ENCODE measurements at places on chromosomes 4 and X.

GRCh38 chr4:40057586-40058091 lies 989 bp downstream of the N4BP2 start:
- DNase-seq = peak; percentile 95

- DNase-seq = peak; percentile 88
These were observed 847 bp downstream of the PI4K2B start for GRCh38 chr4:25234390-25235370.

DNA sequence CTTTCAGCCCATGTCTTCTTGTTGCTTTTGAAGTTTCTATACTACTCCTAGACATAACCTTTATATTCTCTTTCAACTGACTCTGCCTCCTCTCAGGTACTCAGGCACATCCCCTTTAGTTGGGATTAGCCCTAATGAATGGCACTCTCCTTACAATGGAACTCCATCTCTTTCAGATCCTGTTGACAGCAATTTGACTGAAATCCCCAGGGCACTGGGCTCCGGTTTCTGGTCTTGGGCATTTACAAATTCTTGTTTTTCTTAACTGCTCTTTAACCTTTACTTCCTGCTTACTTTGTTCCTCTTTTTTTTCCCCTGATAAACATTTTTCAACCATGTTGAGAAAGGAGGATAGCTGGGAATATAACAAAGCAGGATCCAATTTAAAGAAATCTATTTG lies 68.9 kb downstream of the ENOX2 start:
- DNase-seq = no peak

GRCh38 chrX:129726307-129727111 lies 12.3 kb upstream of the XPNPEP2 start:
- peak; percentile 53 for DNase-seq

- no peak for DNase-seq
These were observed 14.1 kb upstream of the USO1 start for GRCh38 chr4:75710246-75710645.

DNA sequence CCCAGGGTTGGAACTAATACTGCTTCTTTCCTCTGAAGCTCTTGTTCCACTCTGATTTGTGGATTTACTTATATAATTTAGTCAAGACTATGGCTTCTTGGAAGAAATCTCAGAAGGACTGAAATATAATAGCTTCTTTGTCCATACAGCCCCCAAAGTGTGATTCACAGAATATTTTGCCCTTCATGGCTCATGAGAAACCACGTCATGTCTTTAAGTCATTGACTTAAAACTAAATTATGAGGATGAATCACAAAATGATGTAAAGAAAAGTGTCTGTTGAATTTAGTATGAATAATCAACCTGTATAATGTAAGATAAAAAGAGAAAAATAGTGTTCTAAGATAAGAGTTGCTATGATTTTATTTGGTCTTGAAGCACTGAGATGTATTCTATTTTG lies 43.3 kb upstream of the AGA start:
- peak; percentile 39 for DNase-seq

GRCh38 chr4:152278505-152279233 lies 257.2 kb downstream of the FBXW7 start:
- no peak for DNase-seq

DNA sequence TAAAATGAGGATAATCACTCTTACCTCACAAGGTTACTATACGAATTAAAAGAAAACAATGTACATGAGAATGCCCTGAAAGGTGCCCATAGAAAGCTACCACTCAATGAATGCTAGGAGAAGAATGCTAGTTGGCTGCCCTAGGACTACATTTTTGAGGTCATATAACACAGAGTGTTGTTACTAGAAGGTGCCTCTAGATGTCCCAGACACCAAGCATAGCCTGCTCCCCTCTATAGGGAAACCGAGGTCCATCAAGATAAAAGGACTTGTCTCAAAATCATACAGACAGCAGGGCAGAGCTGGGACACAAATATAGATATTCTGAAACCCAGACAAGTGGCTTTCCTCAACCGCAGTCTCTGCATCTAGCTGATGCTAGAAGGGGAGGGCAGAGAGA lies 147.0 kb upstream of the ARHGEF9 start:
- DNase-seq = peak; percentile 9

DNA sequence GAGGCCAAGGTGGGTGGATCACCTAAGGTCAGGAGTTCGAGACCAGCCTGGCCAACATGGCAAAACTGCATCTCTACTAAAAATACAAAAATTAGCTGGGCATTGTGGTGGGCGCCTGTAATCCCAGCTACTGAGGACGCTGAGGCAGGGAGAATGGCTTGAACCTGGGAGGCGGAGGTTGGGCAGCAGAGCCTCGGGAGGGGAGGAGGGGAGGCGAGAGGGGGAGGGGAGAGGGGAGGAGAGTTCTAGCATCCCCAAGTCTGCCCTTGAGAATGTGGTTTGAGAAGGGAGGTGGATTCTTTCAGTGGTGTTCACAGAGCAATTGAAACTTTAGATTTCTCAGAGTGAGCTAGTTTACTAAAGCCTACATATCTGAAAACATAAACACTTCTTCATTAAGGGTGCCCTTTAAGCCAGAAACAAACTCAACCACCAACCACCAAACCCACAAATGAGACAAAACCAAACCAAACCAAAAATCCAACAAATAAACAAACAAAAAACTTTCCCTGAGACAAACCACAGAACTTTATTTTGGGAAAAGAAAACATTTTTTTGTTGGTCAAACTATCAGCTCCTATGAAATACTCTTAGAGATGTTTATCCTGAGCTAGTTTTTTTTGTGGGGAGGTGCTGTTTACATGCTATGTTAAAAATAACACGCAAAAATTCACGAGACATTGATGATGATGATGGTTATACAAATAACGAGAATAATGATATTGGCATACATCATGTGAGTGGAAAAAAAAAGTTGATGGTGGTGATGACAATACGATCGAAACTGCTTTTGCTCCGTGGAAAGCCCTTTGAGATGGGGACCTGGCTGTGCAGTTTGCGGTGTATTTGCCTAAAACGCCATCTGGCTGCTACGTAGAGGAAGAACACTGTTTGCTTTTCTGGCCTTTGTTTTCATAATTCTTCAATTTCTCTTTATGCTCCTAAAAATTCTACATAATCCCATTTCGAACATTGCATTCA lies 98.2 kb upstream of the PRKX start:
- peak; percentile 16 for DNase-seq

GRCh38 chr4:16139066-16139945 lies 55.5 kb upstream of the PROM1 start:
- DNase-seq = no peak

DNA sequence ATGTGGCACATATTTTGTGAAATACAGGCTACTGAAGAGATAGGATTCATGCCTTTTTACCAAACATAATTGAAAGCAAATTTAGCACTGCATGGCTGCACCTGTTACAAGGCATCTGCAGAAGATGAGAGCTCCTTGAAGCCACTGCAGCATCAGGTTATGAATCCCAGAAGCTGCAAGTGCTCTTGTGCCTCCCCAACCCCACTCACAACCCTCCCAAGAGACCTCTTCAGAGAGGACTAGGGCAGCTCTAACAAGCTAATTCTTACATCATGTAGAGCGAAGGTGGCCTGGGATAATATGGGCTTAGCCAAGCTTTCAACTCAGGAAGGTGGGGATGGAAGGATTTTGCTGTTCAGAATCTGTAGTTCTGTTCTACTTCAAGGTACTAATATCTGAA lies 27.2 kb downstream of the MFAP3L start:
- DNase-seq = no peak

- DNase-seq = no peak
These were observed 130.2 kb downstream of the ENOX2 start for GRCh38 chrX:130772776-130773143.

DNA sequence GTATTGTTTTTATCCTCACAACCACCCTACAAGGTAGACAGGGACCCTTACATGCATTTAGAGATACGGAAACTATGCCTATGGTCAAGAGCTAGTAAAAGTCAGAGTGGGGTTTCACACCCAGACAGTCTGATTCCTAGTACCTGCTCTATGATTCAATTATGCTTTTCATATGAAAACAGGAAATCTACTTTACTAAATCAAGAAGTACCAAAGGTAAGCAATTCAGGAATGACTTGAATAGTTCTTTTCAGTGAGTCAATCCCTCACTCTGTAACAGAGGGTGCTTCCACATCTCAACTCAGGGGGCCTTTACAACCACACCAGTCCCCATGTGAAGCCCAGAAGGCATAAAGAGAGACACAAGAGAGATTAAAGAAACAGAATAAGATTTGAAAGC lies 191.4 kb downstream of the PPP3CA start:
- no peak for DNase-seq

GRCh38 chrX:14930663-14931062 lies 57.4 kb downstream of the MOSPD2 start:
- DNase-seq = no peak

DNA sequence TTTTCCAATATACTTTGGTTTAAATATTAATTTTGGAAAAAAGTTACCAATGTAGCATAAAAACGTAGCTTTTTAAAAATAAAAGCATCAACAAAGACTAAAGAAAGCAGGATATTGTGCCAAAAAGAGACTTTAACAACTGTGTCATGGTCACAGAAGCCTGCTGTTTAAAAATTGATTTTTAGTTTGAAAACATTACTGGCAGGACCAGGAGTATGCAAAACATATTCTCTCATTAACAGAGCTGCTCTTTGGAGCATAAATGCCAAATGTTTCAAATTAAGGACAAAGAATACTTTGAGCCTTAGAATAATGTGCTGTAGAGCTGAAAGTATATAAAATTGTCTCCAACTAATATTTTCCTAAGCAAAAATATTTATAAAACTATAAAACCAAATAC lies 279.0 kb downstream of the ARAP2 start:
- no peak for DNase-seq

GRCh38 chr4:127400731-127401346 lies 231.9 kb upstream of the INTU start:
- DNase-seq = peak; percentile 72

DNA sequence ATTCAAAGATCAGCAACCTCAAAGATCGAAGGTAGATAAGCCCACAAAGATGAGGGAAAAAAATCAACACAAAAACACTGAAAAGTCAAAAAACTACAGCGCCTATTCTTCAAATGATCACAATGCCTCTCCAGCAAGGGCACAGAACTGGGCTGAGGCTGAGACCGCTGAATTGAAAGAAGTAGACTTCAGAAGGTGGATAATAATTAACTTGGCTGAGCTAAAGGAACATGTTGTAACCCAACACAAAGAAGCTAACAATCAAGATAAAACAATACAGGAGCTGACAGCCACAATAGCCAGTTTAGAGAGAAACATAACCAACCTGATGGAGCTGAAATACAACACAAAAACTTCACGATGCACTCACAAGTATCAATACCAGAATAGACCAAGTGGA lies 231.1 kb downstream of the STPG2 start:
- DNase-seq = no peak

GRCh38 chrX:65596270-65597034 lies 61.9 kb upstream of the LAS1L start:
- peak; percentile 42 for DNase-seq

GRCh38 chr4:158356301-158356700 lies 146.0 kb downstream of the TMEM144 start:
- DNase-seq = no peak

DNA sequence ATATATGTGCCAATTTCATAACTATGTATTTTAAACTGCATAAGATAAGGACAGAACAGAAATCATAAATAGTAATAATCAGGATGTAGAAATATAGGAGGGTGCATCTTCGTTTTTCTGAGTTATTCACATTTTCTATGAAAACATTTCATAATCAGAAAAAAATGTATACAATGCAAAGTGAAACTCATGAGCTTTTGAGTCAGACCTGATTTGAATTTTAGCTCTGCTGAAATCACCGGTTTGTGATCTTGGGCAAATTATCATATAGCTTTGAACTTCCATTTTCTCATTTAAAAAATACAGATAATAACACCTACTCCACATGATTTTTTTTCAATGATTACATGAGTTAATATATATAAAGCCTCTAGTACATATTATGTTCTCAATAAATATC lies 106.9 kb downstream of the KDR start:
- DNase-seq = no peak

DNA sequence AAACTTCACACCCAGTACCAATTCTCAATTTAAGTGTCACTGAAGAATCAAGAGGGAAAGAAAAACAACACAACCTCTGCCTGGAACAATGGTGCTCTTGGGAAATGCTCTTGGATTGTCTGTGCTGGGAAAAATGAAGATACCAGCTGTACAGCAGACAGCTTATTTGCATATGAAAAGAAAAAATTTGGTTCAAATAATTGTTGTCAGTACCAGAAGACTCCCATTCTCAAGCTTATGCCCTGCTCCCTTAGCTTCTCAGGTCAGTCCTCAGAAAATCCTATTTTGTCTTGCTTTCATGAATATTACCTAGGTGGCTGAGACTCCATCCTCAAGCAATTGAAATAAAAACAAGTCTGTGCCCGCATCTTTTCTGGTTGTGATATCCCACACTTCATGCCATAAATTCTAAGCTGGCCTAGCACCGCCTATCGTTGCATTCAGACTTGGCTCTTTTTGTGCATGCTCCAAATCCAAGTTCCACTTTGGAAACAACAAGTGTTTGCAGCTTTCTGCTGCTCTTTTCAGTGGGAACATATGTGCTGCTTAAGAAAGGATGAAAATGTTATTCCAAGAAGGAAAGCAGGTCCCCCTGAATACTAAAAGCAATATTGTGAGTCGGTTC lies 431.6 kb downstream of the INPP4B start:
- no peak for DNase-seq

- no peak for DNase-seq
These were observed 15.1 kb upstream of the GK start for GRCh38 chrX:30637874-30638815.

DNA sequence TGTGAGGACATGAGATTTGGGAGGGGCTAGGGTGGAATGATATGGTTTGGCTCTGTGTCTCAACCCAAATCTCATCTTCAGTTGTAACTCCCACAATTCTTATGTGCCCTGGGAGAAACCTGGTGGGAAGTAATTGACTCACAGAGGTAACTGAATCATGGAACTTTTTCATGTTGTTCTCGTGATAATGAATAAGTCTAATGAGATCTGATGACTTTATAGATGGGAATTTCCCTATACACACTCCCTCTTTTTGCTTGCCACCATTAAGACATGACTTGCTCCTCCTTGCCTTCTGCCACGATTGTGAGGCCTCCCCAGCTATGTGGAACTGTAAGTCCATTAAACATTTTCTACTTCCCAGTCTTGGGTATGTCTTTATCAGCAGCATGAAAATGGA lies 253.2 kb upstream of the GK2 start:
- DNase-seq = no peak

GRCh38 chrX:130071611-130072344 lies 38.5 kb downstream of the ELF4 start:
- DNase-seq = no peak

DNA sequence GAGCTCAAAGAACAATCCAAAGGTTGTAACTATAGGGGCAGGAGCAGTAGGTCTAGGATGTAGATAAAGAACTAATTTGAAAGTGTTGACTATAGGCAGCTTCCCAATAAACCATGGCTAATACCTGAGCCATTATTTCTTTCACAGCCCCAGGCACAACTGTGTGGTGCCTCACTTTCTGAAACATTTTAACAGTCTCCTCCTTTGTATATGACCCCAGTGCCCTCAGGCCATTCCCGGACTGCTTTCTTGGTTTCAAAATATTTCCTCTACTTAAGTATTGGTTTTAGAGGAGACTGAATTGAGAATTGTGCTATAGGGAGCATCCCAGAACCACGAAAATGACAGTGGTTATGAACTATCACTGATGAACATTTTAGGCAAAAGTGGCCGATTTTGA lies 728.7 kb downstream of the IL1RAPL1 start:
- DNase-seq = no peak

Data from HFFc6 (cell line).